ENCODE measurements at places on chromosomes 7 and 10.

GRCh38 chr7:131537571-131537978 lies 18.9 kb downstream of the PODXL start:
- DNase-seq, result no peak

- DNase-seq, result no peak
Observed at GRCh38 chr10:68296843-68297663, 34.8 kb upstream of the HNRNPH3 start.

- DNase-seq, result no peak
Observed at GRCh38 chr10:103852189-103852711, 3.1 kb downstream of the SH3PXD2A start.

- no peak for DNase-seq
Observed at GRCh38 chr10:87053111-87053510, 33.0 kb downstream of the FAM25A start.

GRCh38 chr7:44849885-44850544 lies 2.1 kb upstream of the H2AZ2 start:
- no peak for DNase-seq

DNA sequence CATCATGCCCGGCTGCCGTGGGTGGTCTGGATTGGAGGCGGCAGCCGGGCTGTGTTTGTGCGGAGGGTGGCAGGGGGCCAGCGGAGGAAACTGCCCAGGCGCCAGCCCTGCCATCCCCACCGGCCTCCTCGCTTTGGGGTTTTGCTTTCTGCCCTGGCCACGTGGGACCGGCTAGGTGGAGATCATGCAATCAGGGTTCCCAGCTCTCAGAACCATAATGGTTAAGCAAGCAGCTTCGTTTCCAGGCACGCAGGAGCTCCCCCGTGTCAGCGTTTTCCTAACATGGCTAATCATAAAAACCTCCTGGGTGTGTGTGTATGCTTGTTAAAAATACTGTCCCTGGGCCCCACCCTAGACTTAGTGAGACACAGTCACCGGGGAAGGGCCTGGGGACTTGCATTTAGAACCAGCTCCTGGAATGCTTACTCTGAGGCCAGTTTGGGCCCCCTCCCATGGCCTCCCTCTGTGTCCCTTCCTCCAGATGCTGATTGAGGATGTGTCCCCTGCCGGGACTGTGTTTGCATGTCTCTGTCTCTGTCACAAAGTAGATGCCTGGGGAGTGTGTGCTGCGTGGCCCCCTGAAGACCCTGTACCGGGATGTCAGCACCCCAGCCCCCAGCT lies 119.3 kb downstream of the CUX1 start:
- no peak for DNase-seq

- no peak for DNase-seq
Observed at GRCh38 chr7:7099584-7100014, 82.7 kb upstream of the C1GALT1 start.

DNA sequence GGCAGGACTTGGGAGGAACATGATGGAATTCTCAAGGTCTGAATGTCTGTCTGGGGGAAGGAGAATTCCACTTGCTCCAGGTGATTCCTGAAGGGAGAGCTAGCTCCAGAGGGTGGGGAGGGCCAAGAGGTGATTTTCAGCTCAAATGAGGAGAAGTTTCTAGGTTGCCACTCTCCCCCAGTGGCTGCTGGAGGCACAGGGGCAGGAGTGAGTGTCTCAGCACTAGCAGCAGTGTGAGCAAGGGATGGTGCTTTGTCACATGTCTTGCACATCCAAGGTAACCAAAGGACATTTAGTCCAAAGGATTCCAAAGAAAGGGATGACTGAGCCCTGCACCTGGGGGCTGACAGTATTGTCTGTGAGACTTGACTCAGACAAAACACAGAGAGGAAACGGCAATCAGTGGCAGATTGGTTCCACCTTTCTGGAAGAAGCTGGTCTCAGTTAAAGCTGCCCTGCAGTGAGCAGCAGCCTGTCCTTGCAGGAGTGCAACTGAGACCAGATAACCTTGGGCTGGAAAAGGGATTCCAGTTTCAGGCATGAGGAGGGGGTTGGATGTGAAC lies 51.2 kb upstream of the PCBD1 start:
- no peak for DNase-seq

GRCh38 chr7:74040791-74041520 lies 13.0 kb downstream of the ELN start:
- DNase-seq, result no peak

- DNase-seq, result no peak
Observed at GRCh38 chr10:3525832-3526449, 259.1 kb downstream of the KLF6 start.

- no peak for DNase-seq
Observed at GRCh38 chr7:118152149-118152548, 31.8 kb upstream of the LSM8 start.

DNA sequence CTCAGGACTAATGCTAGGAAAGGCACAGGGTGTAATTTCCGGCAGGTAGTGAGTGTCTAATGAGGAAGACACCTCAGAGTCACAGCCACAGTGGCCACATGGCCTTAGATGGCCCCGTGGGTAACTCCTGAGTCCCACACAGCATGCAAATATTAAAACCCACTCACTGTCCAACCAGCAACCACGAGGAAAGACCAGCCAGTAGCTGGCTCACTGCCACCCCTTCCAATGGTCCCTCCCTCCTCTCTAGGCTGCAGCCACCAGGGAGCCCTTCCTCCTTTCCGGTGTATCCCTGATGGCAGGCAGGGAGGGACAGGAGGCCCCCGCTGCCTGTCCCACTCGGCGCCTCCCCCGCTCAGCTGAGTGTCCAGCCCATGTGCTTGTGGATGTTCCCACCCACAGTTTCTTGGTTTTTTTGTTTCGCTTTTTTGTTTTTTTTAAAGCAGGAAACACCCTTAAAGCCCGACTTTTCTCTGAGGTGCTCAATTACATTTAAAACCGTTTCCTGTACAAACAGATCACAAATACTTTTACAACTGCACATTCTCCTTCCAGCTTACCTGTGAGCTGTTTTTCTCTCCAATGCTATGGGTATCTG lies 9.2 kb downstream of the BNIP3 start:
- no peak for DNase-seq

DNA sequence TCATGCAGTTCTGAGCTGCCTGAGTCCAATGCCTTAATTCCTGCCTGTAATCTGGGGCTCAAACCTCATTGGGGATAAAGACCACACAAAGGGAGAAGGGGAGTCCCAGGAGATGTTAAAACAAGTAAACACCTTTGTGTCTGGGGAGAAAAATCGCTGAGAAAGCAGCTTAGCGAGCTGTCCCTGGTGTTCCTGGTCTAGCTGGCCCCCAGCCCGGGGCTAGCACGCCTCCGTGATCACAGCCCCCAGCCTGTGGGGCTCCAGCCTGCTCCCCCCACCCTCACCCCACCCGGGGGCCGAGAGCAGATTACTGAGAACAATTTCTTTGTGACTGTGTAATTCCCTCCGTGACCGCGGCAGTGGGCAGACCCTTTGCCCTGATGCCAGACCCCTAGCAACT lies 24.8 kb downstream of the DPCD start:
- DNase-seq, result no peak

GRCh38 chr10:96413151-96413787 lies 54.5 kb upstream of the OPALIN start:
- no peak for DNase-seq

Measured in NCI-H187 (cell line).